Keratinocyte (primary cell): ENCODE measurements at places on chromosomes 13 and 19. TPM values are rescaled to one million over a fixed set of nuclear protein-coding genes. Genes with fewer than 3 reads are reported as not detected.

- no peaks in the 10 kb centered on the region for H3K27me3 ChIP-seq
- no peaks in the 10 kb centered on the region for H3K36me3 ChIP-seq
- H3K27ac ChIP-seq: no peak overlapping the region
- no peak overlapping the region for H3K4me3 ChIP-seq
- DNase-seq: peak; percentile 1
Measured at GRCh38 chr19:50537769-50538230, 24.1 kb upstream of the ASPDH start.

GRCh38 chr13:48161530-48162179 lies 66.8 kb upstream of the MED4 start:
- peak overlapping the region; percentile 96 for H3K27ac ChIP-seq
- H3K4me3 ChIP-seq: no peak overlapping the region
- H3K4me1 ChIP-seq: peaks cover 40% of the 10 kb centered on the region
- no peaks in the 10 kb centered on the region for H3K27me3 ChIP-seq
- H3K36me3 ChIP-seq: no peaks in the 10 kb centered on the region
- no peak for DNase-seq

GRCh38 chr13:77896977-77897376 lies 21.7 kb downstream of the EDNRB start:
- no peaks in the 10 kb centered on the region for H3K36me3 ChIP-seq
- H3K27me3 ChIP-seq: no peaks in the 10 kb centered on the region
- H3K4me1 ChIP-seq: no peaks in the 10 kb centered on the region
- no peak overlapping the region for H3K4me3 ChIP-seq

Gene PODNL1
- 1.0 to 2.1 TPM (median 1.5 TPM) in 3 replicates for polyA plus RNA-seq

Gene MAST1
- polyA plus RNA-seq: 0.09 to 0.13 TPM (median 0.11 TPM) in 3 replicates

GRCh38 chr19:29610213-29610573 lies 4.1 kb downstream of the POP4 start:
- peaks cover 31% of the 10 kb centered on the region for H3K36me3 ChIP-seq
- H3K27me3 ChIP-seq: no peaks in the 10 kb centered on the region

Gene ZNF491
- 0.36 to 1.3 TPM (median 0.76 TPM) in 3 replicates for polyA plus RNA-seq

DNA sequence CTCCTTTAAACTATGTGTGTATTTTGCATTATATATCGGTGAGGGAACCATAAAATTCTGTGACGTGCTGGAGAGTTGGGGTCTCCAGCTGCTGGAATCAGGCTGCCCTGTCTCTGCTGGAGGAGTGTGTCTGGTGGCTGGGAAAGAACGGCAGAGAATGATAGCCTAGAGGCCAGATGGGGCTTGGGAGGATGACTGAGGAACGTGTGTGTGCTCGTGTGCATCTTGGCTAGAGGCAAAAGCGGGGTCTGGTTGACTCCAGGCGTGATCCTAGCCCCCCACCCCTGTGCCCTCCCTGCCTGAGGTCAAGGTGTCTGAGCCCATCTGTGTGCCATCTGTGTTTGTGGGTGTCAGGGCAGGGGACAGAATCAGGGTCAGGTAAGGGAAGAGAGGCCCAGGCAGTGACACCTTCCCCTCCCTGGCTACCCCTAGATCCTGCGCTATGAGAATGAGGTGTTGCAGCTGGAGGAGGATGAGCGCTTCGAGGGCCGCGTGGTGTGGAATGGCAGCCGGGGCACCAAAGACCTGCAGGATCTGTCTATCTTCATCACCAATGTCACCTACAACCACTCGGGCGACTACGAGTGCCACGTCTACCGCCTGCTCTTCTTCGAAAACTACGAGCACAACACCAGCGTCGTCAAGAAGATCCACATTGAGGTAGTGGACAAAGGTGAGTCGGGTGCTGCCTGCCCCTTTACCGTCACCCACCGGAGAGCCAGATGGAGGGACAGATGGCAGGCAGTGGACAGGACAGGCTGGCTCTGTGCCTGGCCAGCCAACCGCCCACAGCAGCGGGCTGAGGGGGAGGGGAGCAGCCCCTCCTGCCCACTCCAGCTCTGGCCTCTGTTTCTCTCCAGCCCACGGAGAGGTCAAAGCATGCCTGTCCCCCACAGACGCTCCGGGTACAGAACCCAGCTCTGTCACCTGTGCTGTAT lies 3.1 kb downstream of the SCN1B start:
- H3K4me3 ChIP-seq: no peak overlapping the region
- peaks cover 38% of the 10 kb centered on the region for H3K27me3 ChIP-seq
- H3K4me1 ChIP-seq: peaks cover 3% of the 10 kb centered on the region
- H3K36me3 ChIP-seq: no peaks in the 10 kb centered on the region

DNA sequence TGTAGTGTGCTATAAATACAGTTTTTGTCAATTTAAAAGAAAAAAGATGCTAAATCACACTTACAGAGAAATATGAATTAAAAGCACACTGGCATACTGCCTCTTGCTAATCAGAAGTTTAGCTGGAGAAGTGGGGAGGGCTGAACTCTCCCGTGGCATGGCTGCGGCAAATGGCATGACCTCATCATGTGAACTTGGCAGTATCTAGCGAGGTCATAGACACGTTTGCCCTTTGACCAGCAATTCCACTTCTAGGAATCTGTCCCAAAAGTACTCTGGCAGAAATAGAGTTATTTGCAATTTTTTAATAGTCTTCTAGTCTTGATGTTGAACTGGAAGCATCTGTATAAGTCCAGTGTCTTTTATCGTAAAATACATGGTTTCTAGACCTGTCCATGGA lies 42.0 kb upstream of the MCF2L start:
- no peak overlapping the region for H3K4me3 ChIP-seq
- H3K4me1 ChIP-seq: peaks cover 13% of the 10 kb centered on the region
- no peak overlapping the region for H3K27ac ChIP-seq
- no peak for DNase-seq
- peaks cover 7% of the 10 kb centered on the region for H3K27me3 ChIP-seq

DNA sequence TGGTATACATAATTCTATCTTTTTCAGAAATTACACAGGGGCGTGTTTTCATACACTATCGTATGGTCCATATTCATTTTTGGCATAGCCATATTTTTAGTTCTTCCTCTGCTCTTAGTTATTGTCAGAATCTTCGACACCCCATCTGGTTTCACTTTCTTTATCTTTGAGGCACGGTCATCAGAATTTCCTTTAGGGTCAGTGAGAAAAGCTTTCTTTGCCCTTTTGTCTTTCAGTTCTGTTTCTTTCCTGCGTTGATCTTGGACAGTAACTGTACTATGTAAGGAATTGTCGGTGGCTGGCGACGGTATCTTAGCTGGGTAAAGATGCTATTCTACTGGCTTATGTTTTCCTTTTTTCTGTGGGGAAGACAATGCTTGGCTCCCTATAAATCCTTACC lies 10.6 kb upstream of the KIR2DL4 start:
- H3K4me1 ChIP-seq: no peaks in the 10 kb centered on the region
- no peak overlapping the region for H3K27ac ChIP-seq
- H3K27me3 ChIP-seq: no peaks in the 10 kb centered on the region
- no peak overlapping the region for H3K4me3 ChIP-seq

Gene KLF12
- polyA plus RNA-seq: 3.8 to 6.8 TPM (median 6.1 TPM) in 3 replicates

DNA sequence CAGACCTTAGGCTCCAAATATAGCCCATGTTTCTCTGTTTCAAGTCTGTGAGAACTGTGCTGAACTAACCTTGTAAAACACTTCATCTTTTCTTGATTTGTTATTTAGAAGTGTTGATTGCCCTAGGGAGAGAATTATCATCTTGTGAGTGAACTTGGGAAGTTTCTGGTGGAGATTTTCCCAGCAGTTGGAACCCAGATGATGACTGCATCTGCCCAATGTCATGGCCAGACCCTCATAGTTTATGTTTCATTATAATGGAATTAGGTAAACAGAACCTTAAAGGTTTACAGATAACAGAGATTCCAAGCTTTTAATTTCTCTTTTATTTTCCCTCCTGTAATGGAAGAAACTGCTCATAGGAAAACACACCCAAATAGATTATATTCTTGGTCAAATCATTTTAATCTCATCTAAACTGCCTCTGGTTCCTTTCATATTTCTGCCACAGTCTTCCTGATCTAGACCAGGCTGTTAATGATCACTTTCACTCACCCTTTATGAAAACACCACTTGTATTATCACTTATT lies 569.1 kb downstream of the KCTD12 start:
- no peak for DNase-seq
- no peaks in the 10 kb centered on the region for H3K4me1 ChIP-seq
- no peaks in the 10 kb centered on the region for H3K36me3 ChIP-seq
- no peak overlapping the region for H3K27ac ChIP-seq

DNA sequence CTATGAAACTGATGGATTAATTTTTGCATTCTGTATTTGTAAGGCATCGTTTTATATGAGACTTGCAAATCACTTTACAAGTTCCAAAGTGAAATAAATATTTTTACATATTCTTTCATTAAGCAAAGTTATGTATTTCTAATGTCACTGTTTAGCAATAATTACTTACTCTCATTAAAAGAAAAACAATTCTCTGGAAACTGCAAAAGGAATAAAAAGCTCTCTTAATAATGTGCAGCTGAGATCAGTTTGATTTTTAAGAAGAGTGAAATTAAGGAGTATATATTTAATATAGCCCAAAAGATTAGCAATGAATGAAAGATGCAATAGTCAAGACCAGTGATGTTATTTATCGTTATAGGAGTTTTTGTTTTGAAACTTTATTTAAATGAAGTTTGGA lies 155.2 kb downstream of the GPC5 start:
- H3K27me3 ChIP-seq: no peaks in the 10 kb centered on the region
- no peak overlapping the region for H3K4me3 ChIP-seq
- H3K4me1 ChIP-seq: no peaks in the 10 kb centered on the region
- DNase-seq: no peak

Gene GPR183
- 0.10 TPM in 1 of 3 replicates, not detected in the others for polyA plus RNA-seq

DNA sequence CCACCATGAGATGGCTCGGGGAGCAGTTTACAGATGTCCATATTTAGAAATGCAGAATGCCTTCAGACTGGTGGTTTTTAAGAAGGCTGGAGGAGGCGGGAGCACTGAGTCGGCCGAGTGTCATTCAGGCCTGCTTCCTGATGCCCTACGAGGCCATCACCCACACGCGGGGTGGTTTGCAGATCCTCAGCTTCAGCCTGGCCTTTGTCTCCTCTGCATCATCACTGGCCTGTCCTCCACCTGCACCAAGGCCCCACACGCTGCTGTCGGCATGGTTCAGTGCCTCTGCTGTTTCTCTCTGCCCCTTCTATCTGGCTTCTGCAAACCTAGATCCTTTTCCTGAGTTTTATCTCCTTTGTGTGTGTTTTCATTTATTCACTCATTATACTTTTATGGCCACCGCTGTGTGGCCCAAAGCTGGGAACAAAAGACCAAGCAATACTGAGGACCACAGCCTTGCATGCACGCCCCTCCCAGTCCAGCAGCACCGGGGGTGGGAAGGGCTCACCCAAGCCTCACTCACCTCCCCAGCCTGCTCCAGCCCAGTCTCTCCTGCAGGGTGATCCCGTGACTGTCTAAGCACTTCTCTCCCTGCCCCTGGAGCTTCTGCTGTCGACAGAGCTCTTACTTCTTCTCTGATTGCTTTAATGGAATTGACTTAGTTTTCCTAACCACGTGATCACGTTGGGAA lies 240.8 kb downstream of the TEX29 start:
- H3K4me1 ChIP-seq: no peaks in the 10 kb centered on the region
- DNase-seq: no peak
- no peak overlapping the region for H3K4me3 ChIP-seq
- H3K36me3 ChIP-seq: no peaks in the 10 kb centered on the region
- H3K27me3 ChIP-seq: no peaks in the 10 kb centered on the region

Gene NLRP7
- polyA plus RNA-seq: 0.03 TPM in 1 of 3 replicates, not detected in the others

GRCh38 chr13:51970349-51970748 lies 40.9 kb downstream of the ATP7B start:
- peaks cover 5% of the 10 kb centered on the region for H3K36me3 ChIP-seq
- no peak for DNase-seq
- H3K4me1 ChIP-seq: no peaks in the 10 kb centered on the region
- no peaks in the 10 kb centered on the region for H3K27me3 ChIP-seq
- no peak overlapping the region for H3K27ac ChIP-seq

GRCh38 chr19:35297922-35298321 lies 6.0 kb downstream of the MAG start:
- no peak overlapping the region for H3K4me3 ChIP-seq
- H3K36me3 ChIP-seq: no peaks in the 10 kb centered on the region
- no peaks in the 10 kb centered on the region for H3K4me1 ChIP-seq
- peaks cover 27% of the 10 kb centered on the region for H3K27me3 ChIP-seq

Gene C1QTNF9B
- not detected in 3 replicates for polyA plus RNA-seq

- no peak for DNase-seq
- peaks cover 56% of the 10 kb centered on the region for H3K4me1 ChIP-seq
- no peaks in the 10 kb centered on the region for H3K27me3 ChIP-seq
- H3K27ac ChIP-seq: peak overlapping the region; percentile 83
Measured at GRCh38 chr19:16585808-16586476, 13.7 kb upstream of the SLC35E1 start.
